ENCODE measurements at places on chromosomes 1 and 21.

- DNase-seq: no peak
Observed at GRCh38 chr1:17627239-17628052, 87.9 kb downstream of the ARHGEF10L start.

DNA sequence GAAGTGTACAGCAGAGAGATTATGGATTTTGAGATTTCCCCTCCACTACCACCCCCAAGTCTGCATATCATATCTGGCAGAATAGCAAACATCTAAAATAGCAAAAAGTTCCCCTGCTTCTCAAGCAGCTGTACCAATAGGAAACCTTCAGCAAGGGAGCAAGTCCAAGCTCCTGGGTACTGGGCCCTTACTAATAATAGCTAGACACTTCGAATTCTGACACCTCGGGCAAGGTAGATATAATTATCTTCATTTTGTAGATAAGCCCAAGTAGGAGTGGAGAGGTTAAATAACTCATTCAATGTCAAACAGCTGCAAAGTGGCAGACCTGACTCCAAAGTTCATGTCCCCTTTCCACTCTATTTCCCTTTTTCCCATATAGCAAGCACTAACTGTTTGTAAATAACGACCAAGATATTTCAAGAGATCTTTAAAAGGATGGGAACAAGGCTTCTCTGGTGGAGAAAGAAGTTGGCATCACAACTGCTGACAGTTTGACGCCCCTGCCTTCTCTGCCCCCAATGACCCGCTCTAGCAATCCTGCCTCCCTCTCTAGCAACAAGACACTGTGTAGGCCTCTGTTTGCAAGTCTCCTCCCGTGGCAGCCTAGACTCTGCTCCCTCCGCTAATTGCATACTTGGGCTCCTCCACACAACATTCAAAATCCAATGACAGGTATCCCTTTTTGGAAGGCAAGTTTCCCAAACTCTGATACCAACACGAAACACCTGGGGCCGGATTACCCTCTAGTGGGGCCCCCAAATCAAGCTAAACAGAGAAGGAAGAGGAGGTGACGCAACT is 18.7 kb upstream of the ADAR start:
- DNase-seq: no peak

GRCh38 chr1:79197421-79197820 is 190.9 kb upstream of the ADGRL4 start:
- DNase-seq: no peak

GRCh38 chr1:65151641-65152040 is 3.6 kb downstream of the AK4 start:
- DNase-seq: no peak

DNA sequence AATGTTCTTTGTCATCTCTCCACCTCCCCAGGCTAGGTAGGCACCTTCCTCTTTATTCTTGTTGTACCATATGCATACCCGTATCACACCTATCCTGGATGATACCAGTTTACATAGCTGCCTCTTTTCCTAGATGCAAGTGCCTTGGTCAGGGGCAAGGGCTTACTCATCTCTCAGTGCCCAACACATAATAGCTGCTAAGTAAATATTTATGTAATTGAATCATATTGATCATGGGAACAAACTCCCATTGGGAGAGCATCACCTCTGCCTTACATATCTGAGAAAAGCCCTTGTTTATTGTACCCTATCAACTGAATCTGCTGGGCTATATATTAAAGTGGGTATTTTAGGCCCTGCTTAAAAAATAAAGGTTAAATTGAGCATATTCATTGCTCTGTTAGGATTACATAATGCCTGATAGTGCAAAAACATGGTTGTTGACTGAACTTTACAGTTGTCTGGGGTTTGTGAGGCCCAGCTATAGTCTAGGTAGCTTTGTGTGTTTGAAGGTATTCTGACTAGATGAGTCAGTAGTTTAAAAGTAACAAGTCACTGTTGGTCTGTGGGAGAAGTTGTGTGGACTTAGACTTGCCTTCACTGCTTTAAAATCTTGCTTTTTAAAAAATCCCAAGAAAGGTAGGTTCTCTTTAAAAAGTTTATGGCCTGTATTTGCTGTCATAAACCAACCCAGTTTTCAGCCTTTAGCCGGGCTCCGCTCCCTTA is 82.6 kb downstream of the OLFML2B start:
- no peak for DNase-seq

DNA sequence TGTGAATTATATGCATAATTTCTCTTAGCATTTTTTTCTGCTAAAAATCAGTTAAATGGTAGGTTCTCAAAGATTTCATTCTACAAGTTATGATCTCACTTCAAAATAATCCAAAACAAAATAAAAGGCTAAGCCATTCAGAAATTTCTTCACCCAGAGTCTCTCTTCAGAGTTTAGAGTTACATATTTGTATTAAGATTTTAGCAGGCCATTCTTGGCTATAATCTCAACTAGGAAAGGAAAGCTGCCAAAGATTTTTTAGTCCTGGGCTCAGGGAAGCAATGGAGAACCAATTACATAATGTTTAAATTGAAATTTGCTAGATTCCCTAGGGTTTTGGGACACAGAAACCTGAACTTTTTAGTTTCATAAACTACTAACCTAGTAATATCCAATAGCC is 245.0 kb downstream of the USH2A start:
- no peak for DNase-seq

GRCh38 chr1:159743651-159744410 is 29.4 kb upstream of the CRP start:
- no peak for DNase-seq

DNA sequence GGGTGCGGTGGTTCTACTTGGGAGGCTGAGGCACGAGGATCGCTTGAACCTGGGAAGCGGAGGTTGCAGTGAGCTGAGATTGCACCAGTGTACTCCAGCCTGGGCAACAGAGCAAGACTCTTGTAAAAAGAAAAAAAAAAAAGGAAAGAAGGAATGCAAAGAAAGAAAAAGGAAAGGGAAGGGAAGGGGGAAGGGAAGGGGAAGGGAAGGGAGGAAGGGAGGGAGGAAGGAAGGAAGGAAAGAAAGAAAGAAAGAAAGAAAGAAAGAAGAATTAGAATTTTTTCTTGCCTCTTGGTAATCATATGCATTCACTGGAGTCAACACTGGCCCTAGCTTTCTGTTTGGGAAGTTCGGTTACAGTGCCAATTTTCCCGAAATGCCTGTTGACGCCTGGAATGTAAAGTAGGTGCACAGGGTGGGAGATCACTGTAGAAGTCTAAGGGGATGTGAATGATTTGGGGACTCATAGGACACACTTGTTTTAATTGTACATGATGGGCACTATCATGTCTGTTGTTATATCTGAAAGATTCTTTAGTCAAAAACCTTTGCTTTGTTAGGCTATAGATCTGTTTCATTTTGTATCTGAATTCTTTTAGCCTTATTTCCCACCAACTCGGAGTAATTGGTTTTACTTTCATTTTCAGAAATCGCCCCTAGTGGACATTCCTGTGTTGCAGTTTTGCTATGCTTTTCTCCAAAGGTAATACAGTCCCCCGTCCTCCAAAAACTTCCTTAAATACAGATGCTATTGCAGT is 59.8 kb upstream of the MORC3 start:
- DNase-seq: peak; percentile 49

GRCh38 chr1:156419854-156420204 is 50.8 kb downstream of the RHBG start:
- DNase-seq: peak; percentile 48

- DNase-seq: no peak
Observed at GRCh38 chr1:151693057-151693651, 23.4 kb downstream of the CELF3 start.

Data from GM19239 (cell line).